ENCODE measurements at places on chromosomes 1 and 21.
A peak's percentile ranks its signal among the peaks of the same experiment; 100 is the strongest.

- no peak for DNase-seq
These were observed 25.6 kb upstream of the SCCPDH start for GRCh38 chr1:246698466-246699094.

DNA sequence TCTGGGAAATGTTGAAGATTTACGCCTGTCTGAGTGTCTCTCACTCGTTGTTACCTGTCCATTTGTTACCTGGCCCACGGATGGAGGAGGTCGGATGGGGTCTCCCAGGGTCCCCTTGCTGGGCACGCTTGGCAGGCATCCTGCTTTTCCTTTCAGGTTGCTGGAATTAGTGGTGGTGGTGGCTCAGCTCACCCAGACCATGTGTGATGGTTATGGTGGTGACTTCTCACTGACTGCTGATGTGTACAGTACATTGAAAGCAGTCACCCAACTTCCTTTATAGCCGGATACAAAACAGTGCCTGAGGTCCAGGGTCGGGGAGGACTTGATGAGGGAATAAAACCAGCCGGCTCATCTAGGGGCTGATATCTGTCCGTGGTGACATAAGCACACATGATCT, 19.5 kb downstream of the MAPKAPK2 start:
- DNase-seq: no peak

DNA sequence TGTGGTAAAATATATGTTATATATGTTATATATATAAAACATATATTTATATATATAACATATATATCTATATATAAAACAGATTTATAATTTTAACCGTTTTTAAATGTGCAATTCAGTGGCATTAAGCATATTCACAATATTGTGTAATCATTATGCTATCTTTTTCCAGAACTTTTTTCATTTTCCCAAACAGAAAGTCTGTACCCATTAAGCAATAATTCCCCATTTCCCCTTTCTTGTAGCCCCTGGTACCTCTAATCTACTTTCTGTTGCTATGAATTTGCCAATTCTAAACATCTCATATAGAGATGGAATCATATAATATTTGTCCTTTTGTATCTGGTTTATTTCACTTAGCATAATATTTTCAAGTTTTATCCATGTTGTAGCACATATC, 10.7 kb upstream of the ARHGEF11 start:
- DNase-seq: no peak

- DNase-seq: peak; percentile 82
These were observed 36.9 kb upstream of the HIVEP3 start for GRCh38 chr1:41955461-41956159.

- DNase-seq: no peak
These were observed 477.6 kb downstream of the PTPRC start for GRCh38 chr1:199116488-199116887.

- peak; percentile 20 for DNase-seq
These were observed 5.1 kb upstream of the HP1BP3 start for GRCh38 chr1:20792196-20792595.

DNA sequence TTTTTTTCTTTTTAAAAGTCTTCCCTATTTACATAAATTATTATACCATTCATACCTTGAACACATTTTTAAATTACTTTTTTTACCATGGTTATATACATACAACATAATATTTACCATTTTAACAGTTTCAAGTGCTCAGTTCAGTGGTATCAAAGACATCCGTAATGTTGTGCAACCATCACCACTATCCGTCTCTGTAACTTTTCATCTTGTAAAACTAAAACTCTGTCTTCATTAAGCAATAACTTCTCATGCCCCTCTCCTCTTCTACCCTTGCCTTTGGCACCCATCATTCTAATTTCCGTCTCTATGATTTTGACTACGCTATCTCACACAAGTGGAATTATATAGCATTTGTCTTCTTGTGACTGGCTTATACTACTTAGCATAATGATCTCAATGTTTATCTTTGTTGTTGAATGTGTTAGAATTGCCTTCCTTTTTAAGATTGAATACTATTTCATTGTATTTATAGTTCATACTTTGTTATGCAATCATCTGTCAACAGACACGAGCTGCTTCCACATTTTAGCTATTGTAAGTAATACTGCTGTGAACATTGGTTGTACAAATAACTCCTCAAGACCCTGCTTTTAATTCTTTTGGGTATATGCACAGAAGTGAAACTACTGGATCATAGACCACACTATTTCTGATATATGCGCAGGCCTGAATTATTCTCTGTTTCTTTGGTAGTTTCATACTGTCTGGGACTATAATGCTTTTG, 689.5 kb upstream of the NCAM2 start:
- DNase-seq: no peak

- DNase-seq: peak; percentile 80
These were observed 143.4 kb upstream of the ERRFI1 start for GRCh38 chr1:8169364-8170058.

DNA sequence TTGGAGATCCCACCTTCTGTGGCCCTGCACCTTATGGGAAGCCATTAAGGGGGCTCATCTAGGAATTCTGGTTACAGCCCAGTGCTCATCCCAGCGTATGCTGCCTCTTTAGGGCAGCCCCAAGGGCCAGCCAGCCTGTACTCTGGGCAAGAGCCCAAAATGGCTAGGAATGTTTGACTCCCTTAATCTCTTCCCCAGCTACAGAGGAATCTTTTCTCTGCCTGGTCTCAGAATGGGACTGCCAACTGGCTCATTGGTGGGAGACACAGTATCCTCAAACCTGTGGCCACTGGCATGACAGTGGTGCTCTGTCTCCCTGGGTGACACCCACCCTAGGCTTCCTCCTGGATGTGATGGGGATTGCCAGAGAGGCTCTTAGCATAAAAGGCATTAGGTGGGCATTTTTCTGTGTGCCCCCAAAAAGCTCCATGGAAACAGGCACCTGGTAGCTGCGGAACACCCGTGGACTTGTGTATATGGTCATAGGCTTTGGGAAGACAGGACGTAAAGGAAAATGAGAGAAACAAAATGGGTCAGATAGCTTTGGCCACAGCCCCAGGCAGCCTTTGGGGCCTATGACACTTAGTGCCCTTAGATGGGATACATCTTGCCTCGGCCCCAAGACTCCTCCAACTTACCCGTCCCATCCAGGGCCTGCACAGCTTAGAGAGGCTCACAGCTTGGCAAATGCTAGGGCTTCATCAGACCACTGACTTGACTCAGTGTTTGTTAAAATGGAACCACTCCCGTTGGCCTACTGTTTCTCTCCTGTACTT, 6.9 kb downstream of the TMEM81 start:
- no peak for DNase-seq

Data from fibroblast of skin of left quadriceps (primary cell).